ENCODE measurements at places on chromosomes 11 and 22.
A peak's percentile ranks its signal among the peaks of the same experiment; 100 is the strongest.

- DNase-seq = no peak
Observed at GRCh38 chr11:34206407-34207300, 101.2 kb downstream of the NAT10 start.

DNA sequence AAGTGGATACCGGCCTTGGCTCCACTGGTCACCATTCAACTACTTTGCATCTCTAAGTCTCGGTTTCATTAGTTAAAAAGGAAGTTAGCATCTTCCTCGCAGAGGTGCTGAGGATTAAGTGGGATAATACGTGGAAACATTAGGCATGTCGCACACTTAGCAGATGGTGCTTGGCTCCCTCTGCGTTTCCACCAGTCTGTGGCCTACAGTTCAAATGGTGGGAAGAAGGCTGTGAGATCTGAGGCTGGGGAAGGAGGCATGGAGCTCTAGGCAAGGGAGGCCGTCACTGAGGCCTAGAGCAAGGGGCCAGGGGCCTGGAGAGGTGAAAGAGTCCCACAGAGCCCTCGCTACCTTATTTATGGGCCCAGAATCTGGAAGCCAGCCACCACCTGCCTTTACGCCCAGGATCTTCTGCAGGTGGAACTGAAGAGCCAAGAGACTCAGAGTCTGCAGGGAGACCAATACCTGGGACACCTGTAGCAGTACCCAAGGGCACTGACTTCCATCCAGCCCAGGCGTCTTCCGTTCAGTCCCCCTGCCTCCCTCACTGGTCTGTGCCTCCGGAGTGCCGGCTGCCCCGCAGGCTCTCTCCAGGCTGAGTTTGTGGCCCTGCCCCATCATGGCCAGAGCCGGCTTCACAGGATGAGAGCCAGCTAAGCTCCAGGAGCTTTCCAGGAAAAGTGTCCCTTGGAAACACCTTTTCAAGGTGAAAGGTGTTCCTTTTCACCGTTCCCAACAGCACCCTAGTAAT is 66.1 kb upstream of the A4GALT start:
- no peak for DNase-seq

- no peak for DNase-seq
Observed at GRCh38 chr11:2981130-2981529, 11.0 kb downstream of the NAP1L4 start.

DNA sequence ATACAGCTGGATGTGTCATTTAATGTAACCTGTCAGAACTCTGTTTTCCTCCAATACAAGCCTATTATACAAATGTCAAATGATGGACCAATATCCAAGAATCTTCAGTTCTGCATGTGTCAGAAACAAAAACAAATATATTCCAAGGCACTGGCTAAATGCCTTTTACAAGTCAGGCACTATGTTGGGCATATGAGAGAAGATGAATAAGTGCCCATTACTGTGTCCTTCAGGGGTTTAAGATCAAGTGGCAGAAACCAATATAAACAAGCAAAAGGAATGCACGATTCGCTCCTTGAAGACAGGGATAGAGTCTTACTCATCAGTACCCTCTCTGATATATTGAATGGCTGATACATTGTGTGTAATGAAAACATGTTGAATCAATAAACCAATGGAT is 254.4 kb downstream of the TTC28 start:
- no peak for DNase-seq

- DNase-seq = no peak
Observed at GRCh38 chr22:47888817-47889216, 1126.4 kb downstream of the TBC1D22A start.

GRCh38 chr22:39908737-39909136 is 7.9 kb downstream of the GRAP2 start:
- no peak for DNase-seq

GRCh38 chr22:45336971-45337431 is 27.3 kb downstream of the FAM118A start:
- DNase-seq = peak; percentile 76

GRCh38 chr11:63937713-63938478 is 906 bp upstream of the NAA40 start:
- DNase-seq = peak; percentile 61

DNA sequence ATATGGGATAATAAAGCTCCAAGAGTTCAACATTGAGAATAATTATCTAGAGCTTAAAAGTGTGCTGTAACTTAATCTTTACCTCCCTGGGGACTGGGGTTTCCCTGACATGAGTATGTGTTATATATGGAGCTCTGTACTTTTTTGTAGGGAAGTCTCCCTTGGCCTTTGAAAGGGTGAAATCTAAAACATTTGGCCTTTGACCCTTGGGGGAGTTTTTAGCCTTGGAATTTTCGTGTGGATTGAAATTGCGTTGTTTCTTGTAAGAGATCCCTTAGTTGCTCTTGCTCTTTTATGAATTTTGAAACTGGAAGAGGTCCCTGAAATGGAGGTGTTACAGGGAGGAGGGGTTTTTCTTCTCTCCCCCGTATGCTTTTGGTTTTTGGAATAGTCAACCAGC is 450.0 kb downstream of the NELL1 start:
- DNase-seq = no peak

DNA sequence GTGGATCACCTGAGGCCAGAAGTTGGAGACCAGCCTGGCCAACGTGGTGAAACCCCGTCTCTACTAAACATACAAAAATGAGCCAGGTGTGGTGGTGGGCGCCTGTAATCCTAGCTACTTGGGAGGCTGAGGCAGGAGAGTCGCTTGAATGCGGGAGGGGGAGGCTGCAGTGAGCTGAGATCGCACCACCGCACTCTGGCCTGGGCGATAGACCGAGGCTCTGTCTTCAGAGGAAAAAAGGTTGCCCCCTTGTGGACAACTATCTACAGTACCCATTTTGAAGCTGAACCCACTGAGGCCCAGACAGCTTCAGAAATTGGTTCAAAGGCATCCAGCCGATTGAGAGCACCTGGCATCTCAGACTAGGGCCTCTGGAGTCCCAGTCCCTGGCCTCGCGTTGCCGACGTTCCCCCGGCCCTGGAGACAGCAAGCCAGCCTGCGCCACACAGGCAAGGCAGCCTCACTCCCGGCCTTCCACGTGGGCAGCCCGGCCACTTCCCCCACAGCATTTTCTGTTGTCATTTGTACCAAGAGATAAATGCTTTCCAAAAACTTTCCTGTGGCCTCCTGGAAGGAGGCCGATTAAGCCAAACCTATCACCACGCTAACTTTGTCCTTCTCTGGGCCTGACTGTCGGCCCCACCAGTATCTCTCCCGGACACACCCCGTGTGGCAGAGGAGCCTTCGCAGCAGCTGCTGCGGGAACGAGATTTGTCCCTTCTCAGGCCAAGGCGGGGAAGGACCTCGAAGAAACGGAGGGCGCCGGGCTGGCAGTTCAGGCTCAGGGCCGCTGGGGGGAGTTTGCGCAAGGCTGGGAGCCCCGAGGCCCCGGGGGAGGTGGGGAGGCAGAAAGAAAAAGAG is 82.8 kb downstream of the FLI1 start:
- no peak for DNase-seq

DNA sequence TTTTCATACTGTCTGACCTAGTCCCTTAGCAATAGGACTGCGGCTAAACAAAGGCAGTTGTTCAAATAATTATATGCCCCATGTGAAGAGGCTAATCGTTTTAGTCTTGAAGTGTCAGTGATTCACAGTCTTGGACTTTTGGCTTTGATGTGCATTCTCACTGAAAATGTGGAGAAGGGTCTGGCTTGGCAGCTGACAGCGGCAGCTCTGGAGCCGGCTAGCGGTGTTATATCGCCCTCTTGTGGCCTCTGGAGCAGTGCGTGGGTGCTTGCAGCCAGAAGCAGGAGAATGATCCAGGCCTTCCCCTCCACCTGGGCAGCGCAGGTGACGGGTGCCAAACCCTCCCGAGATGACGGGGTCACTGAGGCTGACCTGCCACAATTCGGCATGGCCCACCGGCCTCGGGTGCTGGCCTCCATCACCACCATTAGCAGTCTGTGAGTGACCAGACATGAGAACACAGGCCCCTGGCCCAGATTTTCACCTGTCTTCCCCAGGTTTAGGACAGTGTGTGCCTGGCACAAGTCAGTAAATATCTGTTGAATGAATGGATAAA is 90.3 kb upstream of the PITPNB start:
- peak; percentile 75 for DNase-seq

- DNase-seq = no peak
Observed at GRCh38 chr11:46692450-46692849, 8.0 kb downstream of the ARHGAP1 start.

- DNase-seq = no peak
Observed at GRCh38 chr22:20239676-20240446, 28.3 kb downstream of the RTN4R start.

- no peak for DNase-seq
Observed at GRCh38 chr22:32697331-32697995, 104.0 kb upstream of the TIMP3 start.

- DNase-seq = no peak
Observed at GRCh38 chr11:42806191-42806590, 505.6 kb upstream of the API5 start.

DNA sequence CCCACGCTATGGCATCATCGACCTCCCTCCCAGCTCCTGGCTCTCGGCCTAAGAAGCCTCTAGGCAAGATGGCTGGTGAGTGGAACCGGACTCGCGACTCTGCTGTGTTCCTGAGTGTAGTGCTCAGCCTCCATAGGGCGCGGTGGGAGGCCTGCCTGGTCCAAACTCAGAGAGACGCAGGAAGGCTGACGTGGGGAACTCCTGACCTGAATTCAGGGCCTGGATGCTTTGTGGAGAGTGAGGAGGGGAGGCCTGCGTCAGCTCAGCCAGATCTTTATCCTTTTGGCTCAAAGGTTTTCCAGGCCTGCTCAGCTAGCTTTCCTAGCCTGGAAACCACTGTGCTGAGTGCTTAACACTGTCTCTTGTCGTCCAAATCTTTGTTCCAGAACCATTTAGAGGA is 8.0 kb downstream of the TIRAP start:
- DNase-seq = no peak

DNA sequence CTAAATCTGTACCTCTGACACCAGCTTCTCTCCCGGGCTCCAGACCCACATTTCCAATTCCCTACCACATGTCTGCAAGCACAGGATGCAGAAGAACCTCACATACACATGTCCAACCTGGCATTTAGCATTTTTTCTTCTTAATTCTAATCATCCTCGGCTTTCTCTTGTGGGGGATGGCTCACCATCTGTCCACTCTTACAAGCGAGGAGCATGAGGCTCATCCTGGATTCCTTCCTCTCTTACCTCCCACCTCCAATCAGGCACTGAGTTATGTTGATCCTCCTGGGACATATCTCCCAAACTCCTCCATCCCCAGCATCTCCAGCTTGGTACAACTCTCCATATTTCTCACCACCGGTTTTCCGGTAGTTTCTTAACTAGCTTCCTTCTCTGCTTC is 149.8 kb upstream of the LARGE1 start:
- no peak for DNase-seq

DNA sequence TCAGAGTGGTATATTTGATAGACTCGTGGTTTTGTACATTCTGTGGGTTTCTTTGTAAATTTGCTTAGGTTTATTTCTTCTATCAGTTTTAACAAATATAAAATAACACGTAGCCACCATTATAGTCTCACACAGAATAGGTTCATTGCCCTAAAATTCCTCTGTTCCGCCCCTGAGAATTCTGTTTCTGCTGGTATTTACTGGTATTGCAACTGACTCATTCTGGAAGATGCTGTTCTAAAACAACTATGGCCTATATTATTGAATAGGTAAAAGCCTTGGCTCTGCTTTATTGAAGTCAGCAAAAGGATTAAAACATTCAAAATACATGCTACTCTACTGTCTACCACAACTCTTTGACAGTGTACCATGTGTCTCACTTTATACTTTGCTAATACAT is 119.1 kb upstream of the CHORDC1 start:
- DNase-seq = no peak

- DNase-seq = no peak
Observed at GRCh38 chr11:112178936-112179335, 3.6 kb downstream of the BCO2 start.

DNA sequence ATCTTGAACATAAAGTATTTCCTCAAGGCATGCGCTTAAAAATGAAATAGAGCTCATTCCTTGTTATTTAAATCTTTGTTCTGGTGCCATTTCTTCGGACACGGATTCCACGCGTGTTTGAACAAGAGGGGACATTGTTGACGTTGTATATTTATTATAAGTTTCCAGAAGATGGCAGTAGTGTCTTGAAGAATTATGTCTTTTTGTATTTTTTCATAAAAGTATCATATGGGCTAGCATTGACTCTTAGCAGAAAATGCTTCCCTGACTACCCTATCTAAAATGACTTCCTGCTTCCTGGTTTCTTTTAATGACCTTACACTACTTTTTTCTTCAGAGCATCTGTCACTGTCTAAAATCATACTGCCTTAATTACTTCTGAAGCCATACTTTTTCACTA is 20.4 kb downstream of the BIRC2 start:
- no peak for DNase-seq

GRCh38 chr11:68852628-68853027 is 10.9 kb upstream of the CPT1A start:
- no peak for DNase-seq

DNA sequence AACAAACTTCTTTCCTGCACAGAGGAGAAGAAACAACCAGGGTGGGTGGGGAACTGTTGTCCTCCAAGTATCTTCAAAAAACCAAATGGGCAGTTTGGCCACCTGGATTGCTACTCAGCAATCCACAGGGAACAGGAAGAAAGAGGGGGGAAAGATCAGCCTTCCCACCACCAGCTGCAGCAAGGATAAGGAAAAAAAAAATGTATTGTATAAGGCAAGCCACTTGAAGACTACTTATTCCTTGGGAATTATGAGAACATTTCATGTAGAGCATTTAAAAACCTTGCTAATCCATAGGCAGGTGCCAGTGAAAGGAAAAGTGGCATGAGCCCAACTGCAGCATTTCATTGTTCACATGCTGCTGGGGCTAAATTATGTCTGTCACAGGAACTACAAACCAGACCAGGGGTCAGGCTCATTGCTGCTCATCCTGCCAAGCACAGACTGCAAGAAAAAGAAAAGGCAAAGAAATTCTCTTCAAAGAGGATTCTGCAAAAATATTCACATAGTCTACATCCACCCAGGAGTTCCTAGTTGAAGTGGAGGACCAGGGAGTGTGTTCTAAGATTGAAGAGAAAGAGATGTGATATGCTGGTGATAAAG is 2.2 kb downstream of the RAB30 start:
- DNase-seq = no peak

GRCh38 chr11:76735841-76736240 is 47.3 kb upstream of the TSKU start:
- DNase-seq = no peak

Data from CD8-positive, alpha-beta T cell (primary cell).